ENCODE measurements at places on chromosomes 3 and 15.

- no peak for DNase-seq
Observed at GRCh38 chr3:89955156-89955555, 847.7 kb downstream of the EPHA3 start.

- no peak for DNase-seq
Observed at GRCh38 chr15:34701536-34701935, 53.3 kb downstream of the GJD2 start.

DNA sequence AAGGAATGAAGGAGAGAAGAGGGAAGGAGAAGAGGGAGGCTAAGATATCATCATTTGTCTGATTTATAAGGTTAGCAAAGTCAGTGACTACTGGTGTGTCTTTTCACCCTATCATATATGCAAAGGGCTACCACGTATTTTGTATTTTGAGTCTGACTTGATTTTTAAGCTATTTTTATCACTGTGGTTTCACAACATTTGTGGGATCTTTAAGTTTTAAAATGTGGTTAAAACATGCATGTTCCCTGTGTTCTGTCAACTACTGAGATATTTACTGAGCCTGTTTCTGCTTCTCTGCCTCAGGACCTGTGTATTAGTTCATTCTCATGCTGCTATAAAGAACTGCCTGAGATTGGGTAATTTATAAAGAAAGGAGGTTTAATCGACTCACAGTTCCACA, 22.5 kb upstream of the SPTSSB start:
- no peak for DNase-seq

DNA sequence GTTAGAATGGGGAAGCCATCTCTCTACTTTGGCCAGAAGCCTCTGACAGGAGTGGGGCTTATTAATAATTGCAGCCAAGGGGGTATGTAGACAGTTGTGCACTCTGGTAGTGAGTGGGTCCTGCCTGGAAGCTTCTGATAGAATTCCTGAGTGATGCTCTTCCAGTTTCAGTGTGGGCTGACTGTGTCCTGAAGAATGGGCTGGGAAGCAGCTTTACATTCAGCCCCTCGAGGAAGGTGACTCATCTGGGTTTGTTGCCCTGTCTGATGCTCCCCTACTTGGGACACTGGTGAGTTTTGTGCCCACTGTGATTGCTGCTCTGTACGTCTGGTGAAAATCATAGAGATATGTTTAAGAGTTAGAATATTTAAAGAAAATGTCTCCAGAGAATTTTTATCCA, 444.7 kb upstream of the RBMS3 start:
- DNase-seq, result no peak

DNA sequence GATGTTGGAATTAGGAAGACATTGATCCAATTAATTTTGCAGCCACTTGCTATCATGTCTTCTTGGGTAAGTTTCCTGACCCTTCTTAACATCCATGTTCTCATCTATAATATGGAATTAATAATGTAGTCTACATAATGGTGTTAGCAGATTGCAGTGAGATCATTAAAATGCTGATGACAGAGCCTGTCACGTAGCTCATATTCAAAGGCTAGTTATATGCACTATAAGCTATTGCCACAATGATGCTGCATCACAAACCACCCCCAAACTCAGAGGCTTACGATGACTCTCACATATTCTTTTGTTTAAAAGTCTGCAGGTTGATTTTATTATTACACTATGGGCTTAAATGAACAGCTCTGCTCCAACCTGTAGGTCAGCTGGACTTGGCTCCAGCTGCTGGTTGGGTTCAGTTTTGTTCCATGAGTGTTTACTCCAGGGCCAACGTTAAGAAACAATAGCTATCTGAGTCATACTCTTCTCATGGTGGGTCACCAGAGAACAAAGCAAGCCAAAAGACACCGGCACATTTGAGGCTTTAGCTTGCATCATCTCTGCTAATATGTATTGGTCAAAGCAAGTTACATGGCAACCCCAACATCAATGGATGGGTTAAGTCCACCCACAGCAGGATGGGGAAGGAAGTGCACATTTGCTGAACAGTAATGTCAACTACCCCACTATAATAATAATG, 250.0 kb upstream of the SLCO3A1 start:
- no peak for DNase-seq

DNA sequence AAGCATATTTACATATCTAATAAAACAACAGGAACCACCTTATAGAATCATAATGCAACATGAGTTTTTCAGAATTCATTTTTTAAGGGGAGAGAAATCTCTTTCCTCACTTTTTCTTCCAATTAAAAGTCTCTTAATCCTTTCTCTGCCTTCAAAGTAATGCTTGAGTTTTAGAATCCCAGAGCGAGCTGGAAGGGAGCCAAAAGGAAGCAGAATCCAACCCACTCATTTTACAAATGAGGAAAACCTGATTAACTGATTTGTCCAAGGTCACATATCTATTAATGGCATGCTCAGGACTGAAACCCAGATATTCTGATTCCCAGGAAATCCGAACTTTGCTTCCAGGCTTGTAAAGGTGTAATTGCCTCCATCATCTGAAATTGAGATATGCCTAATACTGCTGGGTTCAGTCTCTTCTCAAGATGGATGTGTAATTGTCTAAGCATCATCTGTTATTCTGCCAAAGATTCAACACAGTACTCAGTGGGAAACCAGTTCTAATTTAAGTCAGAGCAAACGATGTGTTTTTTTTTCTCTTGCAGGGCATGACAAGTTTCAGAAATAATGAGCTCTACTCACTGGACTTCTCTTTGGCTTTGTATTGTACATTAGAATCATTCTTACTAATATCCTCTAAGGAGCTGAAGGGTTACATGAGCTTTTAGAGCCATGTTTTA, 481.4 kb upstream of the CFAP20DC start:
- DNase-seq, result no peak

DNA sequence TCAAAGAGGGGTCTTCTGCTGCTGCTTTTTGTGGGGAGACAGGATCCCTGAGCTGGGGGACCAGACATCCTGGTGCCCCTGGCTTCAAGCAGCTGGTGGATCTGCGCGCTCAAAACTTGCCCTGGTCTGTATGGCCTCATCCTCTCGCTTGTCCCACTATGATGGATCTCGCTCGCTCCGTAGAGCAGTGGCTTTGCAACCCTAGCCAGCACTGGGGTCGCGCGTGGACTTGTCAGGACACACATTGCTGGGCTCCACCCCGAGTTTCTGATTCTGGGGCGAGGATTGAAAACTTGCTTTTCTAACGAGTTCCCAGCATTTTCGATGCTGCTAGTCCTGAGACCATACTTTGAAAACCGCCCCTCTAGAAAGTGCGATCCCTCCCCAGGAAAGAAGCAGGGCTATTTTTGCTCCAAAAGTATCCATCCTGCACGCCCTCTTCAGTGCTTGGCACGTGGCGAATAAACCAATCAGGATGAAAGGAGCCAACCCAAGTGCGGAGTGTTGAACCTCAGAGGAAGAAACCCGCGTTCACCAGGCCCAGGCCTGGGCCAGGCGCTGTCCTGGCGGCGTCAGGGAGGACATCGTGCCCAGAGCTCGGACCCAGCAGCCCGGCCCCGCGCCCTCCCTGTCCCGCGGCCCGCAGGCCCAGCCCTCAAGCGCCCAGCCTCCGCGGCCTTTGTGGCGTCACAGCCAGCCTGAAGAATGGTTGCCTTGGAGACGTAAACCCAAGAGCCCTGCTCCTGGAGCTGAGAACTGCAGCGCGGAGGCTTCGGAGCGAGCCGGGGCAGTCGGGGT, at the start of gene CFAP100:
Gene CFAP100 (plus strand): TSS at position 731 of the 798 bp plus-strand sequence. CDS start 1,092 bp downstream, outside the sequence.
- no peak for DNase-seq

- DNase-seq, result no peak
Observed at GRCh38 chr3:184211297-184211696, 18.1 kb upstream of the VWA5B2 start.

GRCh38 chr3:190048932-190049441, 71.7 kb downstream of the P3H2 start:
- no peak for DNase-seq

DNA sequence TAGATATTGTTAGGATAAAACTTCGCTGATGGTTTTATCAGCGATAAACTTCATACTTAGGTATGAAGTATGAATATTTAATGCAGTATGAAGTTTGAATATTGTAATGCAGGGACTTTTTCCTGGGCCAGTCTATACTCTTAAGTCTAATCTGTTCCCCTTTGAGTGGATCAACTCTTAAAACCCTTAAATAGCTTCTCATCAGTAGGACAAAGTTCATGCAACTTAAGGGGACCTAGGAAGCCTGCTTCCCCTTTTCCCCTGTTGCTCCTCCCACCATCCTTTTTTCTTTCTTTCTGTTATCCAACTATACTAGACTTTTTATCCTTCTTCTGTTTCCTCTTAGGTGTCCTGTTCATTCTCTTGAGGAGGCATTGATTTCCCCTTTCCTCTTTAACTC, 78.7 kb downstream of the MITF start:
- DNase-seq, result no peak

GRCh38 chr3:30012941-30013543, 593.4 kb upstream of the TGFBR2 start:
- DNase-seq, result peak; percentile 4

DNA sequence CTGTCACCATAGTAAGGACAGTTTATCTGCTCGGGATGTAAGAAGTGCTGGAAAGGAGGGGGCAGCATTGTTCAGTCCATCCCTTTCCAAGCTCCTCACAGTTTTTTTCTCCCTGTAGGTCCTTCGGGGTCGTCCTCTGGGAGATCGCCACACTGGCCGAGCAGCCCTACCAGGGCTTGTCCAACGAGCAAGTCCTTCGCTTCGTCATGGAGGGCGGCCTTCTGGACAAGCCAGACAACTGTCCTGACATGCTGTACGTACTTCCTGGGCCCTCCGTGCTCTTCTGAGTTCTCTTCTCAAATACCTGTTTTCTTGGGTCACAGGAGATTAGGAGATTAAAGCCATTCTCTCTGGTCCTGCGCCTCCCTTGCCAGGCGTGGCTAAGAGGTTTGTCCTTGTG, 59.1 kb downstream of the PGPEP1L start:
- no peak for DNase-seq

DNA sequence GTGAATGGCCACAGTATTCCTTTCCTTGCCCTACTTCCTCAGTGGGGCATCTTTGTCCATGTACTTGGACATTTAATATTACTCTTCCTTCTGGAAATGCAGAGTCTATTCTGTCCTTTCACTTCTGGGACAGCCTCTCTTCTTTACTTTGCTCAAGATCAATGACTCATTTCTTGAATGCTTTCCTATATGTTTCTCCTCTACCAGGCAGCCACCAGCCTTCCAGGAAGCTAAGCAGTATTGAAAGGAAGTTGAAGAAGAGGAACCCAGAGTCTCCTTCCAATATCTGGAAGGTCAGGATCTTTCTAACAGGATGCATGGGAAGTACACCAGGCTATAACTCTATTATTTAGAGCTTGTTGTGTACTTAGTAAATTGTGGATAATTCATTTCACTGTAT, 182.8 kb downstream of the CD47 start:
- no peak for DNase-seq

GRCh38 chr3:130677343-130677742, 69.3 kb downstream of the PIK3R4 start:
- no peak for DNase-seq

GRCh38 chr3:15926871-15927270, 129.1 kb upstream of the ANKRD28 start:
- DNase-seq, result no peak

GRCh38 chr3:55541016-55541415, 53.9 kb upstream of the WNT5A start:
- DNase-seq, result no peak

- no peak for DNase-seq
Observed at GRCh38 chr15:78206326-78207109, 27.8 kb downstream of the ACSBG1 start.

- DNase-seq, result peak; percentile 28
Observed at GRCh38 chr15:98649472-98650416, 1.4 kb downstream of the IGF1R start.

Measured in activated T-helper 9 cell treated with anti-CD3 and anti-CD28 coated beads, Interleukin-2, amount 50 U/mL, for 16 hours (primary cell).